ENCODE measurements at places on chromosomes 5 and 9. TPM values are rescaled to one million over a fixed set of nuclear protein-coding genes. Genes with fewer than 3 reads are reported as not detected.

The EPB41L4A gene
- polyA plus RNA-seq = 28.3 TPM

The GPR151 gene
- not detected for polyA plus RNA-seq

The HAUS6 gene
- polyA plus RNA-seq = 16.8 TPM

DNA sequence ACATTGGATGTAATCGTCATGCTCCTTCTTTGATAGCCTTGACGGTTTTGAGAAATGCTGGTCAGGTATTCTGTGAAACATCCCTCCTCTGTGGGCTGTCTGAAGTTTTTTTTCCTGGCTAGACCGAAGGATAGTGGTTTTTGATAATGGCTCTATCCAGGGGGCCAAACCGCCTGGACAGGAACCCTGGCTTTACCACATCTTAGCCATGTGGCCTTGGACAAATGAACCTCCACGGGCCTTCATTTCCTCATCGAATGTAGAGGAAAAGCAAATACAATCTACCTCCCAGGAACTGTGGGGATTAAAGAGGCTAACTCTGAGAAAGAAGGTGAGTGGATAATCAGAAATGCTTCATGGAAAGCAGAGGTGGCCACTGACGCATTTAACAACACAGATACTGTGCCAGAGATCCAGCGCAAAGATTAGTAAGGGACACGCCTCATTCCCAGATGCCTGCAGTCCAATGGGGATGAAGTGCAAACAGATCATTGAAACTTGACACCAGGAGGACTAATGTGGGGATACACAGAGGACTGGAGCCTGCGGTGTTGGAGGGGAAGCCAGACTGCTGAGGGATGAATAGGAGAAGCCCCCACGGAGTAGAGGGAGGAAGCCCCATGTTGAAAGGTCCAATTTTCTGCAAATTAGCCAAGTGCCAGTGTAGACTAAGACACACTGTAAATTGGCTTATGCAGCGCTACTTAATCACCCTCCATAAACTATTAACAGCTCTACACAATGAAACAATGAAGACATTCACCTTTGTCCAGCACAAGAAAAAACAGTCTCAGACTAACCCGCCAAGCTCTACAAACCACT lies 41.6 kb downstream of the MYO10 start:
- no peak for DNase-seq

The IFNW1 gene
- polyA plus RNA-seq = not detected

GRCh38 chr9:115042781-115043509 lies 75.0 kb downstream of the TNC start:
- DNase-seq = no peak

The C1QTNF3 gene
- polyA plus RNA-seq = 73.6 TPM

The PCDHB15 gene
- 14.7 TPM for polyA plus RNA-seq
